Stimulated activated CD8-positive, alpha-beta memory T cell treated with anti-CD3 and anti-CD28 coated beads, Interleukin-4, amount 100 ng/mL, for 48 hours (primary cell): ENCODE measurements at places on chromosomes 4 and X.

DNA sequence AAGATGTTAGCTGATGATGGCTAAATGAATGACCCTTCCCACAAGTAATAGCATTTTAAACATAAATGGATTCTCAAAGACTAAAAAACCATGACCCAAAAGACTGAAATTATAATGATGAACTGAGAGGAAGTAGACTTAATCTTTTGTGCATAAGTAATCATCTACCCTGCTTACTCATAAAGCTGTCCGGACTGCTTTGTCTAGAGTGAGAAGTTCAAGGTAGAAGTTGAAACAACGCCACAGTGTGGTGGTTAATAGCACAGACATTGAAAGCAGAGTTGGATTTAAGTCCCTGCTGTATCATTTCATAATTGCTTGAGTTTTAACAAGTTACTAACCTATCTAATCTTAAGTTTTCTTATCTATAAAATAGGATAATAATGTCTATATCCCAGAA lies 346.6 kb downstream of the CENPC start:
- no peak for DNase-seq

DNA sequence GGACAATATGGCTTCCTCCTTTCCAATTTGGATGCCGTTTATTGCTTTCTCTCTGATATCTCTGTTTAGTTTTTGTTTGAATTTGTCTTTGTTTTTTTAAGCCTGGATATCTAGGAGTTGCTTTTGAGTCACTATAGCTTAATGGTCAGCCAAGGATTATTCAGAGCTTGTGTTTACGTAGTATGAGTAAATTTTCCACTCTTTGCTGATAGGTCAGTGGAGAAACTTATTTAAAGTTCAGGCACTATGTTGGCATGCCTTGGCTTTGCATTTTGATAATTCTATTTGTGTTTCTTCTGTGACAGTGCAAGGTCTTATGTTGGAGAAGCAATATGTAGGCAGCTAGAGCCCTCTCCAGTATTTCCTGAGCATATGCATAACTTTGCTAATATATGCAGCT lies 315.2 kb downstream of the GRID2 start:
- DNase-seq: no peak

- DNase-seq: peak; percentile 22
These were observed 36.8 kb upstream of the ARSD start for GRCh38 chrX:2965965-2966364.

DNA sequence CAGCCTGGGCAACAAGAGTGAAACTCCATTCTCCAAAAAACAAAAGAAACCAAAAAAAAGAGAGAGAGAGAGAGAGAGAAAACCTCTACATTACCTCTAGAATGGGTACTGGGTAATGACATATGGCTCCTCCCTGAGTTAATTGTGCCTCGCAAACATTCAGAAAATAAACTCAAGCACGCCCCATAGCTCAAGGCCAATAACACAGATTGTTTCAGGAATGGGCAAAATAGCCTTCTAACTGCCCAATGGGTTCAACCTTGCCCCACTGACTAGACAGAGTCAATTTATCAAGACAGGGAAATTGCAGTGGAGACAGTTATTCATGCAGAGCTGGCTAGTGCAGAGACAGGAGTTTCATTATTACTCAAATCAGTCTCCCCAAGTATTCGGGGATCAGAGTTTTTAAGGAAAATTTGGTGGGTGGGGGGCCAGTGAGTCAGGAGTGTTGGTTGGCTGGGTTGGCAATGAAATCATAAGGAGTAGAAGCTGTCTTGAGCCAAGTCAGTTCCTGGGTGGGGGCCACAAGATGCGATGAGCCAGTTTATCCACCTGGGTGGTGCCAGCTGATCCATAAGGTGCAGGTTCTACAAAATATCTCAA lies 25.1 kb downstream of the NIPAL1 start:
- peak; percentile 50 for DNase-seq

DNA sequence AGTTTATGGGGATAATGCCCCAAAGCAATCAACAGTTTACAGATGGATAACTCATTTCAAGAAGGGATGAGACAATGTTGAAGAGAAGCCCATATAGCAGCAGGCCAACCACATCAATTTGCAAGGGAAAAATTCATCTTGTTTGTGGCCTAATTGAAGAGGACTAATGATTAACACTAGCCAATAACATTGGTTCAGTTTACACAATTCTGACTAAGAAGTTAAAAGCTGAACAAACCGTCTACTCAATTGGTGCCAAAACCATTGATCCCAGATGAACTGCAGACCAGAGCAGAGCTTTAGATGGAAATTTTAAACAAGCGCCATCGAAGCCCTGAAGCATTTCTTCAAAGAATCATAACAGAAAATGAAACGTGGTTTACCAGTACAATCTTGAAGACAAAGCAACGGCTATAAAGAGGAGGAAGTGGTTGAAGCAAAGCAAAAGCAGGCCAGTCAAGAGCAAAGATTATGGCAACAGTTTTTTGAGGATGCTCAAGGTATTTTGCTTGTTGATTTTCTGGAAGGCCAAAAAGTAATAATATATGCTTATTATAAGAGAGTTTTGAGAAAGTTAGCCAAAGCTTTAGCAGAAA lies 20.5 kb upstream of the BLTP1 start:
- DNase-seq: no peak

DNA sequence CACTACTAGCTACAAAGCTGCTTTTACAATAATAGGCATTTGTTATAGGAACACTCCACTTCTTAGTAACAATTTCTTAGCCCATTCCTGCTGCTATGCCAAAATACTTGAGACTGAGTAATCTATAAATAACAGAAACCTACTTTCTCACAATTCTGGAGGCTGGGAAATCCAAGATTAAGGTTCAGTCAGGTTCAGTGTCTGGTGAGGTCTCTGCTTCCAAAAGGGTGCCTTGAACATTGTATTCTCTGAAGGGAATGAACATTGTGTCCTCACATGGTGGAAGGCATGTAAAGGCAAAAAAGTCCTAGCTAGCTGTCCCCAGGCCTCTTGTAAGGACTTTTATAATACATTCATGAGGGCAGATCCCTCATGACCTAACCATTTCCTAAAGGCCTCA lies 7.0 kb downstream of the SLC9B1 start:
- DNase-seq: no peak

- DNase-seq: peak; percentile 16
These were observed 3.2 kb upstream of the ASMTL start for GRCh38 chrX:1455948-1456280.

DNA sequence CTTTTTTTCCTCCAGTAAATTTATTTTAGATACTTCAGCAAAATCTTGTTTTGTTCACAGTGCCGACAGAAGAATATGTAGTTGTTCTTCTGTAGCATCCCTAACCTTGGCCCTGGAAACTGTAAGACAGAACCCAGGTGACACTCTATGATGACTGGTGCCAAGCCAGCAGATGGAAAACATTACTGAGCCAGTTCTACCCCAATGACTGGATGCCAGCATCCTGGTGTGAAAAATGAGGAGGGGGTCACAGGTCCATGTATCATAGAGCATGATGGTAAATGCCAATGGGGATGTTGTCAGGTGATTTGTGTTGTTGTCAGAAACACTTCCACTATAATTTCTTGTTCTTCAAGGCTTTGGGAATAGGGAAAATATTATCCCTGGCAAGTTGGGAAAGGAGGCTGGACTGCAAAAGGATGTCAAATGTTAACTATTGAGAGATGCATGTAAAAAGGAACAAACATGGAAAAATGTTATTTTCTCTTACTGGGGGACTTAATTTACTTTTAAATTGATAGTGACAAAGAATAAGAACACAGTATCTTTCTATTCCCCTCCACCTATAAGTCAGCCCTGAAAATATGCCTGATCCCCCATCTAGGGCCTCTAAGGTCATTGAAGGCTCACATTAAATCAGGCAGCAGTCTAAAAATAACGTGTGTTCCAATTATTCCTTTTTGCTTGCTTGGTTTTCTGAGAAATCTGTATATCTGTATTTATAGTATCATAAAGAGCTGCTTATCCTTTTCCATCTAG lies 159.8 kb downstream of the RASL11B start:
- no peak for DNase-seq

DNA sequence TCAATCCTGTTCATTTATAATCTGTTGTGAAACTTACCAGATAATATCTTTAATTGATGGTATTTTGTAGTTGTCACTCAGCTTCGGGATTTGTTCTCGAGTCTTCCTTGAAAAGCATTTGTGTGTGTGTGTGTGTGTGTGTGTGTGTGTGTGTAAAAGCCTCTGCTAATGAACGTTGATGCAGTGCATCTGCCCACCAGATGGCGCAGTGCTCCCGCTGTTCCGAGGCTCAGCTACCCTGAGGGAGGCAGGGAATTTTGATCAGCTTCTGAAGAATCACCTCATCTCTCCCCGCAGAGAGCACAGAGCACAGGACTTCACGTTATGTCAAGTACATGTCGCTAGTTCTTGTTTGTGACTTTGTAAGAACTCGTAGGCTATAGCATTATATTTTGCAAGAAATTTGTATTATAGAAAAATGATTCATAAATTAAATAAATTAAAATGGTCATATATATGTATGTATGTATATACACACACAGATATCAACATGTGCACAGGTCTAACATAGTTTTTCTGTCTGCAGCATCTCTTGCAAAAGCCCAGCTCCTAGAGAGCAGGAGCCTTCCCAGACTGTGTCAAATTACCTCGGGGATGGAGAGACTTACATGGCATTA lies 316.7 kb upstream of the IGFBP7 start:
- peak; percentile 68 for DNase-seq

- peak; percentile 82 for DNase-seq
These were observed 9.2 kb upstream of the FAM53A start for GRCh38 chr4:1693131-1693896.

GRCh38 chrX:10526451-10526850 lies 93.9 kb downstream of the MID1 start:
- DNase-seq: no peak

DNA sequence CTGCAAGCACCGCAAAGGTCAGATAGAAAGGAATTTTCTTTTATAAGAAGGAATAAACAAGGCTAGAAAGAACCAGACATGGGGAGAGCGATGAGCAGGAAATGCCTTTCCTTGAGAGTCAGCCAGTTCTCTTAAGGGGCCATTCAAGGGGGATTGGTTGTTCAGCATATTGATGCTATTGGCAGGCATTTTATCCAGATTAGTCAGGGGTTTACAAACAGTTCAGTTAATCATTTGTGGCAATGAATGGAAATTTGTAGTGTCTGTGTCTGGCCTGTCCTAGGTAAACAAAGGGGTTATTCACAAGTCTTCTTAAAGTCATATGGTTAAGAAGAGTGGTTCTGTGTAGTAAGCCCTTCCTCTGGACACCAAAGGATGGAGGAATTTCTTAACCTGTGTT lies 184.7 kb upstream of the FRMPD4 start:
- no peak for DNase-seq

DNA sequence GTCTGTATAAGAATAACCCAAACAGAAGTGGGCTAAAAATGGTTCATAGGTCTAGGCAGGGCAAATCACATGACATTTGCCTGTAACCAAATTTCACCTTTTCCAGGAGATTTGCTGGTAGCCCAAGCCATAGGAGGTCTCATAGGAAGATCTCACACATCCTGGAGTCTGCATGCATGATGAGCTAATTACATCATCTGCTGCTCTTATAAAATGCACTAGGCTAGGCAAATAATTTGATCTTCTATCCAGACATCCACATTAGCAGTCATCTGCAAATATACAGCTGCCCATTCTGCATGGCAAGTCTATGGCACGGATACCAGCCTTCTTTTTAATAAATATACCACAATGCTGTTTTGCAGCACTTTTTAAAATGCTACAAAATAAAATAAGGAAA lies 87.2 kb downstream of the MAPK10 start:
- DNase-seq: no peak

- DNase-seq: no peak
These were observed 7.9 kb upstream of the NALF2 start for GRCh38 chrX:69496183-69496582.

GRCh38 chr4:138113819-138114400 lies 128.2 kb downstream of the SLC7A11 start:
- no peak for DNase-seq

- no peak for DNase-seq
These were observed 93.4 kb downstream of the TMA16 start for GRCh38 chr4:163587867-163588266.

- DNase-seq: no peak
These were observed 9.3 kb upstream of the DCK start for GRCh38 chr4:70984106-70984505.

DNA sequence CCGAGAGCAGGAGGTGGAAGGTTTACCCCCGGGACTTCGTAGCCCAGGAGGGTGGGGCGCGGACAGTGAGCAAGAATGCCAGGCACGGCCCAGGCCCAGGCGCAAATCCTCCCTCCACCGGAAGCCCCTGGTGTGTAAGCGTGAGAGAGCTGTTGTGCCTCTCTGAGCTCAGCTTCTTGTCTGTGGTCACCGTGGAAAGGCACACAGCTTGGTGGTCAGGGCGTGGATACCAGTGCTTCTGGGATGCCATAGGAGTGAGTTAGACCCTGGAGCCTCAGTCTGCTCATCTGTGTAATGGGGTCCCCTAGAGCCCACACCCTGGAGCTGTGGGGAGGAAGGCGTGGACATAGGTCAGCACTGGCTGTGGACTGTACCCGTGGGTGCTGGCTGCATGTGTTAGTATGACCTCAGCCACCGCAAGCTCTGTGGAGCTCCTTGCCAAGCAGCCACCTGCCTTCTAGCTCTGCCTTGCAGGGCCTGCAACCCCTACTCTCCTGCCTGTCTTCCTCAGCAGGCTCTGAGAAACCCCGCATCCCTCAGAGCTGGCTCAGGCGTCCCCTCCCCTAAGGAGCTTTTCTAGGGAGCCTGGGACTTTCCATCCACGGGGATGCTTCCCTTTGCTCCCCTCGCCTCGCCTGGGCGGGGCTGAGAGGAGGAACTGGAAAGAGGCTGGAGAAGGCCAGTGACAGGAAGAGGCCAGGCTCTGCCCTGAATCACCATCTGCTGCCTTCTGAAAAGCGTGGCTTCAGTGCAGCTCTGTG lies 28.0 kb upstream of the AFAP1 start:
- DNase-seq: no peak

- DNase-seq: no peak
These were observed 123.2 kb upstream of the LNX1 start for GRCh38 chr4:53714236-53715140.

- no peak for DNase-seq
These were observed 134.4 kb downstream of the MAD2L1 start for GRCh38 chr4:119932277-119932676.

- no peak for DNase-seq
These were observed 153.3 kb downstream of the LDB2 start for GRCh38 chr4:16745009-16745635.

- DNase-seq: no peak
These were observed 225.0 kb upstream of the CXXC4 start for GRCh38 chr4:104719539-104720230.

DNA sequence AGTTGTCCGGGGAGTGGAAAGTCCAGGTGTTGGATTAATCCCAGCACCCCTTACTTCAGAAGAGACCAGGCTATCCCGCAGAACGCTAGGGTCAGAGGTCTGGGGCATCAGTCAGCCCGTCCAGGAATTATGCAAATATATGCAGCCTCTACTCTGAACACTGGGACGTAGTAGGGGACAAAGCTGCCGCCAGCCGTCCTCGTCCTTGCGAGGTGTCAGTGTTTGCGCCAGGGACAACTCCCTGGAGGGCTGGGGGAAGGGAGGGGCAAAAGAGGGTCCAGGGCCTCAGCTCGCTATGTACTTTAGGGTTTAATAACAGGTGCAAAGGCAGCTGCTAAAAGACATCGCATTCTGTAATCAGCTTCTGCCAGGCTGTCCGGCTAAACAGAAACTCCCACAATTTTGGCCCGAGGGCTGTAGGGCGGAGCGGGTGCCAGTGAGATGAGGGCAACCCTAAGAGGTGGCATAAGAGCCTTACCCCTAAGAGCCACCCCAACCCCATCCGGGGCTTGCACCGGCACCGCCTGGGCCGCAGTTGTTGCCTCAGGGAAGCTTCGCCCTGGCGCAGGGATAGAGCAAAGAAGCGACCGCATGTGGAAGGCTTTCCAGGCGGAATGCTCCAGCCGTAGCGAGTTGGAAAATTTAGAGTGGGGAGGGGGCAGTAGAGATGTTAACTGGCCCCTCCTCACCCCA lies 8.4 kb downstream of the HAND2 start:
- no peak for DNase-seq
